DMS 273 treated with DMSO at 0.1 percent for 48 hours (cell line): ENCODE measurements at places on chromosomes 6 and 20.

DNA sequence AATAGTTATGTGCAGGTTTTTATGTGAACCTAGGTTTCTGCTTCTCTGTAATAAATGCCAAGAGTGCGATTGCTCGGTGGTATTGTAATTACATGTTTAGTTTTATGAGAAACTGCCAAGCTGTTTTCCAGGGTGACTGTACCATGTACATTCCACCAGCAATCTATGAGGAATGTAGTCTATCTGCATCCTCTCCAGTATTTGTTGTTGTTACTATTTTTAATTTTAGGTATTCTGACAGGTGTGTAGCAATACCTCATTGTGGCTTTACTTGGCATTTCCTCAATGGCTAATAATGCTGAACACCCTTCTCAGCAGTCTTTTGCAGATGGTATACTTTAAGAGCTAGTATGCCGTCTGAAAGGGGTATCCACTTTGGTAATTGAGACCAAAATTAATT lies 142.1 kb downstream of the BMP2 start:
- no peak for DNase-seq

GRCh38 chr6:14108571-14109410 lies 8.8 kb upstream of the CD83 start:
- DNase-seq, result peak; percentile 28

DNA sequence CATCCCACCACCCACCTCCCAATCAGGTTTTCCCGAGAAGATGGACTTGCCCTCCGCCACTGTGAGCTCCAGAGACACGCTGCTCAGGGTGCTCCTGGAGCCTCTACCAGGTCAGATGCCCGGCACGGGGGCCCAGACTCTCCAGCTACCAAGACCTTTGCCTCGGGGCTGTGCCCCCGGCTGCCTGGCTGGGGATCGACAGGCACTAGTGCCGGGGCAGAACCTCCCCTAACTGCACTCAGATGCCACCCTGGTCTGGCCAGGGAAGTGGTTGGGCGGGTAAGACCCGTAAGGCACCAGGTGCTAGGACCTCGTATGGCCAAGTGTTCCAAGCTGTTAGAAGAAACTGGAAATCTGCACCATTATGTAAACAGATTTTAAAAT lies 100.7 kb downstream of the ASXL1 start:
- no peak for DNase-seq

DNA sequence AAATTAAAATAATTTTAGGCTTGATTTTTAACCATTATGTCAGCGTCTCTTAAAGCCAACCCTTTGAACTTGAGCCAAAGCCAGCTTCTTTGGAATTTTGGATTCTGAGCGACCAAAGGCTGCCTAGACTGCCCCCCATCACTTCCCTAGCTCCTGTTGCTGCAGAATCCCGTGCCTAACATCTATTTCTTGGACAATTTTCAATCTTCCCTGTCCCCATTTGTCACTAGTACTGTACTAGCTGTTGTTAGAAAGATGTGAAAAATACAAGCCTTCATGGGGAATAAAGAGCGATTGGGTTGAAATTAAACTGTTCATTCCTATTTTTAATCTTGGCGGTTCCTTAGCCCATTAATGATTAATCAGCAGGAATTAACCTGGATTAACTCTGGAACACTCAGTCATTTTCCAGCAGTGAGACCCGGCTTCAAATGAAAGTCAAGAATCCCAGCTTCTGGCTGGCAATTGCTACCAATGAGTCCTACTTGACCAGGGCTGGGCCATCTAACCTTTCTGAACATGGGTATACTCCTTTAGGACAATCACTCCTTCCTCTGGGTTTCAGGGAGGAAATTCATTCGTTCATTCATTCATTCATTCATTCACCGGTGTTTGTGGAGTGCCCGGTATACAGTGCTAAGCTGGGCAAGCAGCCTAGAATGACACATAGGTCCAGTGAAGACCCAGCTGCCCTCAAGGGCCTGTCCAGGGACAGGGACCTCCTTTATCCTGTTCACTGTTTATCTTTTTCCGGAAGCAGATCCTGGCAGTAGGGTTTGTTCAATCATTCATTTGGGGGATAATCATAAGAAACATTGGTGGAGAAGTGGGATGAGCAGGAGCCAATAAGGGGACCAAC lies 1.4 kb upstream of the RRBP1 start:
- DNase-seq, result no peak

DNA sequence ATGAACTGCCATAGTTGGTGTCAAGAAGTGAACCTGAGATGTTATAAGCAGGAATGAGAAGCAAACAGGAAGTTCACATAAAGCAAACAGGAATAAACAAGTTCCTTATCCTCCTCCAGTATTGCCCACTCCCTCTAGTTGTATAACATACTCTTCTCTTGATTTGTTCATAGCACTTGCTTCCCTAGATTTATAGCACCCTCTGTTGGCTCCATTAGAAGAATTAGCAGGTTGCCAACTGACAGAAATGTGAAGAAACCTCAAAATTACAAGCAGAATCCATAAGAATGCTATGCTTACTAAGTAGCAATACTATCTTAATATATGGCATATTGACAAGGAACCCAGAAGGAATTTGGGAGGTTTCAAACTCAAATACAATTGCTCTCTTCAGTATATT lies 195.4 kb downstream of the TBX18 start:
- no peak for DNase-seq

GRCh38 chr6:84685983-84686584 lies 78.3 kb downstream of the TBX18 start:
- no peak for DNase-seq

DNA sequence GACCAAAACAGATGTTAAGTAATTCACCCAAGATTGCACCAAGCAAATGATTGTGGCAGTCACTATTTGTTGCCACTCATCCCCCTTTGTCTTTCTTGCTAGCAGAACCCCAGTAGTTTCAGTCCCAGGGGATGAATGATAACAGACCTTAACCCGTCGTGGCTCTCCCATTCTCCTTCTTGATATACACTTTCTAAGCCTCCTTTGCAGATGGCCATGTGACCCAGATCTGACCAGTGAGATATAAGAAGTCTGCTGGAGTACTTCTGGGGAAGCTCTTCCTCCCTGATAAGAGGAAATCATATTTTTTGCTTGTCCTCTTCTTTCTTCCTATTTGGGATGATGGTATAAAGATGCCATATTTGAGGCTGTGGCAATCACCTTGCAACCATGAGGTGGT lies 9.6 kb upstream of the SH3BGRL2 start:
- no peak for DNase-seq

GRCh38 chr6:167719920-167720319 lies 106.8 kb upstream of the AFDN start:
- no peak for DNase-seq

DNA sequence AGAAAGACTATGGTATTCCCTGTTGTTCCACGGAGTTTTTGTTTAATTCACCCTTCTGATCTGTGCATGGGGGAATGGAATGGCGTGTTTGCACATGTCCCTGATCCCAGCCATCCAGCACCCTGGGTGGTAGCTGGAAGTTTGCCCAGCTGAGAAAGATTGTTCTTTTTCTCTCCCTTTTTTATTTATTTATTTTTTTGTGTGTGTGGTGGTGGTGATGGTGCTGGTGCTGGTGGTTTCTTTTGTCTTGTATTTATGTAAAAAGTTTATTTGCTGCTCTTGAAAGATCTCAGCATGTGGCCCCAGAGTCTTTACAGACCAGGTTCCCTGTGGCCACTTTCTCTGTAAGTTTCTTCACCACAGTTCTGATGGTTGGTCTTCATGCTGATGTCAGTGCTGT lies 372.6 kb downstream of the UTRN start:
- DNase-seq, result no peak

GRCh38 chr6:111692327-111693164 lies 86.9 kb upstream of the TRAF3IP2 start:
- DNase-seq, result peak; percentile 90

DNA sequence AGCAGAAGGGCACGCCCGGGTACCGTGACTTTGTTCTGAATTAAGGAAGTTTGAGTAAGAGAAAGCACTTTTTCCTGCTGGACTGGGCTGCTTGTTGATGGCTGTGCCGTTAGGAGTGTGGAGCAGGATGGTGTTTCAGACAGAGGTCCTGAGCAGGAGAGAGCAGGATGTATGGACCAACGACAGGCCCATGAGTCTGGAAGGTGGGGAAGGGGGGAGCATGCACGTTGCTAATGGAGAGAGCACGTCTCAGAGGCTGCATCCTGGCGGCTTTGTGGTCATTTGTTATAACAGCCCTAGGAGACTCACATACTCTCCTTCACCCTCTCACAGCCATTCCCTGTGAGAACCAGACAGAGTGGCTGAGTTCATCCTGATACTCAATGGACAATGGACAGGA lies 56.8 kb downstream of the PHACTR3 start:
- DNase-seq, result no peak

GRCh38 chr6:33123181-33123580 lies 47.4 kb downstream of the HLA-DPB1 start:
- DNase-seq, result no peak

DNA sequence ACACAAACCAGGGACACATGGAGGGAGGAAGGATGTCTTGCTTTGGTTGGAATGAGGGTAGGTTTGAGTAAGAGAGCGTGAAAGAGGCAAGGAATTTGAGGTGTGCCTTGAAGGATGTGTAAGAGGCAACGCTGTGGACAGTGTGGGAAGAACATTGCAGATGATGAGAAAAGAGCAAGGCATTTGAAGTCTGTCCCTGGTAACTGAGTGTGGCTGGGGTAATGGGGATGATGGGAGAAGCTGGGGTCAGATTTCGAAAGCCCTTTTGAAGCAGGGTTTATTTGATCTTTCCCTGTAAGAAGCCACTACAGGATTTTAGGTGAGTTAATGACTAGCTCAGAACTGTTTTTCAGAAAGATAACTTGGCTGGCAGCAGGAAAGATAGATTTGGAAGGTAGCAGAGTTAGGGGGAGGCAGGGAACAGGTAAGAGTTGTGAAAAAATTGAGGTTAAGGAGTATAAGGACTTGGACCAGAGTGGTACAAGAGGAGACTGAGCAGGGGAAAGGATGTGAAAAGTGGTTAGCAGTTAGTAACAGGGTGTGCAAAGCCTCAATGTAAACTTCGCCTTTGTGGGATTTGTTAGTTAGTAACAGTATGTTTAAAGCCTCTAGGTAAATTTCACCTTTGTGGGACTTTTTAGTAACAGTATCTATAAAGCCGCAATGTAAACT lies 17.7 kb downstream of the UTRN start:
- no peak for DNase-seq

DNA sequence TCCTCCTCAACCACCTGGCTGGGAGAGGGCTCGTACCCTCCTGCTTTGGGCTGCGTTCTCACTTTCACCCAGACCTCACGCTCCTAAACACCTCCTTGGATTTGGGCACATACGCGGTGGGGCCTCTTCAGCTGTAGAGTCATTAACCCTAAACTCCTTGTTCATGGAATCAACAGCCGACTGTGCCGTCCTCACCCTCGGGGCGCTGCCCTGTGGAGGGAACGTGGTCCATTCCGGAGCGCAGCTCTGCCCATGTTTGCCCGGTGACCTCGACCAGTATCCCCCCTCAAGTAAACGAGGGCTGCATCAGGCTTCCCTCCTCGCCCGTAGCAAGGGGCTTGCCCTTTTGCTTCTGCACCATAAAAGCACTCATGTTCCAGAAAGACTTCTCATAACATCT lies 174.0 kb upstream of the QKI start:
- no peak for DNase-seq

DNA sequence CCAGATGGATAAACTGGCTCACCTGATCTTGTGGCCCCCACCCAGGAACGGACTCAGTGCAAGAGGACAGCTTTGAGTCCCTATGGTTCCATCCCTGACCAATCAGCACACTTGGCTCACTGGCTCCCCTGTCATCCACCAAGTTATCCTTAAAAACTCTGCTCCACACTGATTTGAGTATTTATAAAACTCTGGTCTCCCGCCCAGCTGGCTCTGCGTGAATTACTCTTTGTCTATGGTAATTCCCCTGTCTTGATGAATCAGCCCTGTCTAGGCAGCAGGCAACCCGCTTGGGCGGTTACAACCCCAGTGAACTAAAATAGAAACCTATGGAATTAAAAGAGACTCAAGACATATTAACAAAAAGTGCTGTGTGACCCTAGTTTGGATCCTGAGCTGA lies 38.1 kb upstream of the CD83 start:
- DNase-seq, result no peak

- no peak for DNase-seq
Observed at GRCh38 chr20:58020656-58021454, 207.6 kb downstream of the ANKRD60 start.

DNA sequence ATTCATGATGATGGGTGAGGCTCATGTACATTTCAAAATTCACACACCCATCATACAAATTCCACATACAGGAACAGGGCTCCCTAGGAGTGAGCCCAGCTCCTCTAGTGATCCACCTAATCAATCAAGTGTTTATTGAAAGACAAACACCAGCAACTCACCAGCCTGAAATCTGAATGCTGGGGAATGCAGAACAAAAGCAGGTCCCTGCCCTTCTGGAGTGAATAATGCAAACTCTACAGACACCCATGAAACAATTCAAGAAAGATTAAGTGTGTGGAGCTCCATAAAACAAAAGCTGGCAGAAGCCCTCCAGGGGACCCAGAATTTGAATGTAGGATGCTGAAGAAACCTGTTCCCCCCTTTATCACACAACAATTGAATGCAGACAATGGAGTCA lies 396.7 kb upstream of the JARID2 start:
- no peak for DNase-seq

DNA sequence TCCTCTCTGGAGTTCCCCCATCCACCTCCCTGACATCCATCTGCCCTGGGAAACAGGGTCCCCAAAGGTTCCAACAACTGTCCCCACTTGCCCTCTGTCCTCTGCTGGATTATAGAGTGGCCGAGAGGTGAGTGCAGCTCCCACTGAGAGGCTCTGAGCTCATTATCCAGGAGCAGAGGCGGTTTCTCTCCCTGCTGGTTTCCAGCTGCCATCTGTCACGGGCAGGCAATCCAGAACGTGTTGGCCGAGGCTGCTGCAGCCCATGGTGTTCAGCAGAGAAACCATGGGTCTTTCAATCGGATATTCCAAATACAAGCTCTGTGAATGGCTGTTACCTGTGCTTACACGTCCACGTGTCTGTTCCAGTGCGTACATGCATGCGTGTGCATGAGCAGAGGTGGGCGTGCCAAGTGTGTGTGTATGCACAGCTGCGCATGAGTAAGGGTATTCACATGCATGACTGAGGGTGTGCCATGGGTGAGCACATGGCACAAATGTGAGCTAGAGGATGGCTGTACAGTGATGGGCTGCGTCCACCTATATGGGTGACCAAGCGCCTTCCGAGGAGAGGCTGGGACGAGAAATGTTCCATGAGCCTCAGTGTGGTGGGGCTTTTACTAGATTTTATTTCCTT lies 183.7 kb upstream of the PMEPA1 start:
- DNase-seq, result peak; percentile 34

DNA sequence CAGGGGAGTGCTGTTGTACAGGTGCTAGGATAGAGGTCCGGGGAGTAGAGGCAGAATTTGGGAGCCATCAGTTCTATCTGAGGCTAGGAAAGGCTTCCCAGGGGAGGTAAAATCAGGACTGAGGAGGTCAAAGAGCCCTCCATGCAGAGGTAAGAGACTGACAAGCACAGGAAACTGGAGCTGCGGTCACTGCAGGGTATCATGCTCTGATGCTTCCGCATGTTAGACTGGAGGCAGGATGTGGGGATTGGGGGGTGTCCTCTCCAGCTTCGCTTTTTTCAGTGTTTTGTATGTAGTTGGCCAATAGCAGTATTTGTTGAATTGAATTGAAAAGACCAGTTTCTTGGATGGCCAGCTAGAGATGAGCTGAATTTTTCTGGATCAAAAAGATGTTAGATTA lies 87.8 kb downstream of the SLC22A3 start:
- DNase-seq, result no peak

GRCh38 chr6:14452567-14453527 lies 335.3 kb downstream of the CD83 start:
- peak; percentile 73 for DNase-seq

- DNase-seq, result no peak
Observed at GRCh38 chr20:4052139-4052480, 36.8 kb upstream of the RNF24 start.
